ENCODE measurements at places on chromosomes 6 and 20.

- DNase-seq, result no peak
These were observed 20.0 kb downstream of the VEGFA start for GRCh38 chr6:43790031-43790430.

GRCh38 chr6:139219746-139220145 is 72.1 kb downstream of the TXLNB start:
- no peak for DNase-seq

DNA sequence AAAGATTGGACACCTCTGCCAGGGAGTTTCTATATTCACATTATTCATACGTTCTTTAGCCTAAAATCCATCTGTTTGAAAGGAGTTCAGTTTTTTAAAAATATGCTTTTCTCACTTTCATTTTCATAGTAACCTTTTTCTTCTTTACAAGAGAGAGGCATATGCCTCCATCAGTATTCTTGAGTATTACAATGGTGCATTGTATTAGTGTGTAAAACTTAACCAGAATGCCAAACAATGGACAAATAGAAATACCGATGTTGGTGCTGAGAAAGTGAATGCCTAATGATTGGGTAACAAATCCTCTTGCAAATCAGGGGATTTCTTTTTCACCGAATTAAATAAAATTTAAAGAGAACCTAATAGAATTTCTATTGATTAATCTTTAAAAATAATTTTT is 163.2 kb upstream of the LAMA2 start:
- DNase-seq, result no peak

DNA sequence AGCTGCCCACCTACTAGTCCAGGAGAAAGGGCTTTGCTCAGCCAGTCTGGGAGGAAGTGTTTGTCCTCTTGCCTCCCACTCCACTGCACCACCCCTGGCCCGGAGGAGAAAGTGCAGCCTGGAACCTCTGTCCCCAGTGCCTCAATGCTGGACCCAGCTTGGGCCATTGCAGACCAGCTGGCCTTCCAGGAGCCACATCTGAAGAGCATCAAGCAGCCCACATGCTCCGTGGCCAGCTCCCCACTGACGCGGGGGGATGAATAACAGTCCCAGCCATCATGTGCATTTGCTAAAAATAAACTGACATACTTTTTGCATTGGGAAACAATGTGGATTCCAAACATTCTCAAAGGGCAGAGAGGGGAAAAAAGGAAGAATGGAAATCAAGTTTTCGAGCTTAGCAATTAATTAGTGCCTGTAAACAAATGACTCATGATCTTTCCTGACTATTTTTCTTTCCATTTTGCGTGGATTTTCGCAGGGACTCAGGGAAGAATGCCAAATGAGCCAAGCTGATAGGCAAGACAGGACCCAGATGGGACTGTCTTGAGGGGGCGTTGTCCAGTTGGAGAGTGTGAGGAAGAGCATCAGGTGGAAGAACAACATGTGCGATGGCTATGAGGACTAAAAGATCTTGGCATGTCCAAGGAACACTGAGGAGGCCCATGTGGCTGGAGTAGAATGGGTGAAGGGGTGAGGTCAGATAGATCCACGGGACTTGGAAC is 34.1 kb downstream of the CEBPB start:
- DNase-seq, result no peak

GRCh38 chr20:474581-474980 is 12.2 kb upstream of the TBC1D20 start:
- no peak for DNase-seq

DNA sequence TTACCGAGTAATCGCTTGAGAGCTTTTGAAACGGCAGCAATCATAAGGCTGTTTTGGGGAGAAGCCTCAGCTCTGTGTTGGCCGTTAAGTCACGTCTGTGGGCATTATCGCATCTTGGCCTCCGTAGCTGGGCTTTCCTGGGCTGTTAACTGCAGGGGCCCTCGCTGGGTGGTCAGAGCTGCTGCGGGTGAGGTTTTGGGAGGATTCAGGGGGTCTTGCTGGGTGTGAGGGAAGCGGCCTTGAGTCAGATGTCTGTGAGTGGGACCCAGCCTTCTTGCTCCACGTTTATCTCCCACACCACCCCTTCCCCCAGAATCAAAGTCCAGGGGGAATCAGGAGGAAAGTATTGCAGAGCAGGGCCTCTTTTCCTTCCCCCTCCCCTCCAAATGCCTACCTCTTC is 3.2 kb upstream of the APCDD1L start:
- no peak for DNase-seq

- DNase-seq, result no peak
These were observed 151.3 kb downstream of the LCA5 start for GRCh38 chr6:79385893-79386292.

DNA sequence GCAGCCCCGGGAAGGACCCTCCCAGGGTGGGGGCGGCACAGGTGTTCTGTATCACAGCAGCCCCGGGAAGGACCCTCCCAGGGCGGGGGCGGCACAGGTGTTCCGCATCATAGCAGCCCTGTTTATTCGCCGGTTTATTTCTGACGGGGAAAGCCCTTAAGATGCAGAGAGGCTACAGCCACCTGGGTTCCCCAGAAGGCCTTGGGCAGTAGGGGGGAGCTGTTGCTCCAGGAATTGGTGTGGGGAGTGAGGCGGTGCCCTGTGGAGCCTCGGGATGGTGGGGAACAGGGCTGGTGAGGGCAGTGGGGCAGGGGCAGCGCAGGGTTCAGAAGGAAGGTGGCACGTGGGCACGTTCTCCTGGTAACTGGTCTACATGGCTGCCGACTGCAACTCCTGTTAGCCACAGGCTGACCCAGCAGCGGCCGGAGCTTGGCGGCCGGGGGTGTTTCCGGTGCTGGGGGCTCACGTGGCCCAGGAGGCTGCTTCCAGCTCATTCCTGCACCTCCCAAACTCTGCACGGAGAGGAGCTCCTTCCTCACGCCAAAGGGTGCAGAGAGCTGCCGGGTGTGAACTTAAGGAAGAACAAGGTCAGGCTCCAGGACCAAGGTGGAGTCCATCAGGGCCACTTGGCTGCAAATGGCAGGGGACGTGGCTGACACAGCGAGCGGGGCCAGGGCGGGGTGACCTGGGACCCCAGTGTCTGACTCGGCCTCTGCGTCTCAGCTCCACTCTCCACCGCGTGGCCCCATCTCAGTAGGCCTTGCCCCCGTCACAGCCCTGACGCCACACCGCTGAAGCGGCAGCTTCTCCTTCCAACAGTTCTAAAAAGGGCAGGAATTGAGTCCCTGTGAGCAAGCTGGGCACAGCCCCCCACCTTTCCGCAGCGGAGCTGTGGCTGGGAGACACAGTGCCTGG is 13.2 kb downstream of the SLCO4A1 start:
- DNase-seq, result no peak

- no peak for DNase-seq
These were observed 250.0 kb downstream of the RFPL4B start for GRCh38 chr6:112597176-112597575.

GRCh38 chr6:5492356-5492755 is 231.0 kb downstream of the FARS2 start:
- no peak for DNase-seq

DNA sequence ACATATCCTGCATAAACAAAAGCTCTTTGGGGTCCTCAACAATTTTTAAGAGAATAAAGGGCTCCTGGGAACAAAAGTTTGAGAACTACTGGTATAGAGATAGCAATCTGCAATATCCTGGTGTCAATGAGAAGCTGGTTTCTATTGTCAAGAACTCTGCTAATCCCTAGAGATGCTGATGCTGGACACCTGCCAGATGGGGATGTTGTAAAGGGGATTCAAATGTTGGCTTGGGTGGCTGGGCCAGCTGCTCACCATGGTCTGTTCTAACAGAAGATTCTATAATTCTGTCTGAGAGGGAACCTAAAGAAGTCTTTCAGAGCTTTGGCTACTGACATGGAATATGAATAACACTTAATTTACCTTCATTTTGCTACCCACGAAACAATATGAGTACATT is 137.8 kb downstream of the BTBD9 start:
- no peak for DNase-seq

- DNase-seq, result no peak
These were observed 1.8 kb downstream of the SIM1 start for GRCh38 chr6:100462706-100463629.

DNA sequence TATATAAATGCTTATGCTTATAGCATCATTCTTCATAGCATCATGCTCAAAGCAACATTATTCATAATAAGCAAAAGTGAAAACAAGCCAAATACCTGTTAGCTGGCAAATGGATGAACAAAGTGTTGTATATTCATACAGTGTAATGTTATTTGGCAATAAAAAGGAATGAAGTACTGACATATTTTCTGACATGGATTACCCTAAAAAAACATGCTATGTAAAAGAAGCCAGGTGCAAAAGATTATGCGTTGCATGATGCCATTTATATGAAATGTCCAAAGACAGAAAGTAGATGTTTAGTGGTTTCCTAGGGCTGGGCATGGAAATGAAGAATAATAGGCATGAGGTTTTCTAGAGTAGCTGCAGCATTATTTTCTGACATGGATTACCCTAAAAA is 77.1 kb downstream of the GFRA4 start:
- no peak for DNase-seq

DNA sequence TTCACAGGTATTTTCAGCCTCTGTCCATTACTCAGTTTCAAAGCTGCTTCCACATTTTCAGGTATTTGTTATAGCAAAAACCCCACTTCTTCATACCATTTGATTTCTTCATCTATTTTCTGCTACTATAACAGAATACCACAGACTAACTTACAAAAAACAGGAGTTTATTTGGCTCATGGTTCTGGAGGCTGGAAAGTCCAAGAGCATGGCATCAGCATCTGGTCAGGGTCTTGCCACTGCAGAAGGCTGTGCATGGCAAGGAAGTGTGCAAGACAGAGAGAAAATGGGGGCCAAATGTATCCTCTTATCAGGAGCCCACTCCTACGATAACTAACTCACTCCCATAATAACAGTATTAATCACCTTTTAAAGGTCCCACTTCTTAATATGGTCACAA is 82.8 kb upstream of the FOXA2 start:
- DNase-seq, result no peak

GRCh38 chr20:44720621-44720996 is 5.4 kb downstream of the CCN5 start:
- DNase-seq, result no peak

- DNase-seq, result no peak
These were observed 7.6 kb upstream of the DEFB129 start for GRCh38 chr20:219290-220115.
